ENCODE measurements at places on chromosomes 1 and 21. TPM values are rescaled to one million over a fixed set of nuclear protein-coding genes. Genes with fewer than 3 reads are reported as not detected.

The CADM3 gene
- 2.1 TPM for total RNA-seq

The ZSWIM5 gene
- total RNA-seq = 0.77 TPM

The SPRR4 gene
- total RNA-seq = not detected

The FCAMR gene
- not detected for total RNA-seq

The CYP2J2 gene
- total RNA-seq = 0.17 TPM

The BTG2 gene
- 26.3 TPM for total RNA-seq

The RGSL1 gene
- total RNA-seq = not detected

The VWA5B1 gene
- total RNA-seq = not detected
